ENCODE measurements at places on chromosomes 11 and 22.

- peak; percentile 73 for DNase-seq
These were observed 585 bp downstream of the ARHGEF12 start for GRCh38 chr11:120336641-120337354.

DNA sequence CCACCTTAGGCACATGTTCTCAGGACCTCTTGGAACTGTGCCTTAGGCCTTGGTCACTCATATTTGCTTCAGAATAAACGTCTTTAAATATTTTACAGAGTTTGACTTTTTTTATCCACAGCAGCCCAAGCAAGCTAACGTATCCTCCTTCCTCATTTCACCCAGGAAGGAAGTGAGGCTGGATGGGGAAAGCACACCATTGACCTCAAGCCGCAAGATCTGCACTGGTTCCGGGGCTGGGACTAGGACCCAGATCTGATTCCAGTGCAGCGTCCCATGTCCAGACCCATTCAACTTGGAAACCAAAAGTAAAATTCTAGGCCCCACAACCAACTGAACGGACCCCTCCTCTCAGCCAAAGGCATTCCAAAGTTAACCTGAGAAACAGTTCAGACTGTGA, 2.4 kb upstream of the LGALS12 start:
- DNase-seq, result peak; percentile 24

GRCh38 chr11:33920838-33921613, 29.1 kb upstream of the LMO2 start:
- DNase-seq, result no peak

DNA sequence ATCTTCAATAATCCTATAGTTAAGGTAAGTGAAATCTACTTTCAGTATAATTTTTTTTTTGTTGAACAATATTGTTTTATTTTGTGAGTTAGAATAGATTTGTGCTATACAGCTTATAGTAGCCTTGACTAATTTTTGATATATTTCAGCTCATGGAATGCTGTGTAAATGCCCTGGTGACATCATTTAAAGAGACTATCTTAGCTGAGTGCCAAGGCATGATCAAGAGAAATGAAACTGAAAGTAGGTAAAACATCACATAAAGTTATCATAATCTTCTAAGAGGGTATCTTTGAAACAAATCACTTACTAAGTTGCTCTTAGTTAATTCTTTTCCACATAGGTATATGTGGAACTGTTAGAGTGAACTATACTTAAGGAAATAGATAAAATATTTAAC, 51.4 kb upstream of the ACAT1 start:
- no peak for DNase-seq

DNA sequence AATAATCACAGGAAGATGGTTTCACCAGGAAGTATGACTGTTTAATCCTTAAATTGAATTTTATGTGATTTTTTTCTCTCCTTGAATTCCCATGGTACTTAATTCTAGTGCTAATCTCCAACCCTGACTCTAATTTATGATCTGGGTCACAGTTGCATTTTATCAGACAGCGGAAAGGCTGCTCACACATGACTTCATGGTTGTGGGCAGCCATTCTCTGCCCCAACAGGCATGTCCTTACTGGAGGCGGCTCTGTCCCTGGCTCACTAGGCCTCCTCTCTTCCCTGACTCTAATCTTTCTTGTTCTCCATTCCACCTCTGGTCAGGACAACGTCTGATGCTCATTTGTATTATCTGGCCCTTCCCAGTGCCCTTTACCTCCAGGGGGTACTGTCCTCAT, 184.4 kb downstream of the CHST1 start:
- no peak for DNase-seq

DNA sequence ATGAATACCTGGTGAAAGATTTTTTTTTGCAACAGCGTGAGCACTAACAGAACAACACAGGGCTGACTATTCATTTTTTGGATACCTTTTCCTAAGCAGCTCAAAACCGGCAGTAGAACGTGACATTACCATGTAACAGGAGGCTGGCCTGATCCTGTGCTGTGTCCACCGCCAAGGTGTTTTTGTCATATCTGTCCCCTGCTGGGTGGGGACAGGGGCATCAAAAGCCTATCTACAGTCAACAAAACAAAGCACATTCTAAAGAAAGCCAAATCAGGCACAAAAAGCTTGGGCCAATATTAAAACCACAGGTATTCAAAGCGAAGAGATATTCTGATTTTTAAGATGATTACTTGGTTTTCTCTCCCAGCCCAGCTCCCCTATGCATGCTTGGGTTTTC, 151.2 kb downstream of the LRRC4C start:
- DNase-seq, result no peak

DNA sequence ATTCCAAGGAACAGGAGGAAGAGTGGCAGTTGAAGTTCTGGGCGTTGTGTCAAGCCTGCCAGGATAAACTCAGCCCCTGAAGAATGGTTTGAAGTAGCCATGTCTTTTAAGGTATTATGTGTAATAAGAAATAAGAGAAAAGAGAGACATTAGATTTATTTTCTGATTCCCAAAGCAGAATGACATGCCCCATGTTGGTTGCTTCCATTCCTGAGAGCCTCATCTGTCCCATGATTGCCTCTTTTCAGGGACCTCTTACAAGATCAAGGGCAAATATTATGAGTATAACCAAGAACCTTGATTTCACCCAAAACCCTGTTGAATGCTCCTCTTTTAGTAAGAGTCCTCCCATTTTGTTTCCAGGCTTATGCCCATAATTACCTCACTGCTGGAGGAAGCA, at the start of gene OR8D2:
Gene OR8D2 (minus strand): TSS at position 101 of the 400 bp plus-strand sequence. CDS start 0 bp downstream, at position 101.
- DNase-seq, result no peak
